ENCODE measurements at places on chromosomes 1 and 21. TPM values are rescaled to one million over a fixed set of nuclear protein-coding genes. Genes with fewer than 3 reads are reported as not detected.

SPRR2G gene
- total RNA-seq, result not detected

HSD3B2 gene
- total RNA-seq, result not detected

ZBTB21 gene
- 3.2 TPM for total RNA-seq

FALEC gene
- 1.6 TPM for total RNA-seq

ERICH3 gene
- under 0.01 TPM for total RNA-seq

NPHS2 gene
- not detected for total RNA-seq

RGS8 gene
- total RNA-seq, result under 0.01 TPM

KRTAP19-5 gene
- total RNA-seq, result not detected

CNTN2 gene
- total RNA-seq, result not detected

LSM10 gene
- 10.6 TPM for total RNA-seq

ASCL5 gene
- not detected for total RNA-seq

ZNF593 gene
- total RNA-seq, result 25.8 TPM

SCCPDH gene
- 45.2 TPM for total RNA-seq

IL12RB2 gene
- total RNA-seq, result not detected

SLC6A17 gene
- total RNA-seq, result 0.09 TPM

CFHR3 gene
- total RNA-seq, result not detected

GDAP2 gene
- total RNA-seq, result 14.6 TPM

ACKR1 gene
- not detected for total RNA-seq

TMPRSS15 gene
- total RNA-seq, result not detected
